ENCODE measurements at places on chromosomes 6 and 20.

- DNase-seq, result no peak
Observed at GRCh38 chr6:41573985-41574384, 27.8 kb downstream of the FOXP4 start.

DNA sequence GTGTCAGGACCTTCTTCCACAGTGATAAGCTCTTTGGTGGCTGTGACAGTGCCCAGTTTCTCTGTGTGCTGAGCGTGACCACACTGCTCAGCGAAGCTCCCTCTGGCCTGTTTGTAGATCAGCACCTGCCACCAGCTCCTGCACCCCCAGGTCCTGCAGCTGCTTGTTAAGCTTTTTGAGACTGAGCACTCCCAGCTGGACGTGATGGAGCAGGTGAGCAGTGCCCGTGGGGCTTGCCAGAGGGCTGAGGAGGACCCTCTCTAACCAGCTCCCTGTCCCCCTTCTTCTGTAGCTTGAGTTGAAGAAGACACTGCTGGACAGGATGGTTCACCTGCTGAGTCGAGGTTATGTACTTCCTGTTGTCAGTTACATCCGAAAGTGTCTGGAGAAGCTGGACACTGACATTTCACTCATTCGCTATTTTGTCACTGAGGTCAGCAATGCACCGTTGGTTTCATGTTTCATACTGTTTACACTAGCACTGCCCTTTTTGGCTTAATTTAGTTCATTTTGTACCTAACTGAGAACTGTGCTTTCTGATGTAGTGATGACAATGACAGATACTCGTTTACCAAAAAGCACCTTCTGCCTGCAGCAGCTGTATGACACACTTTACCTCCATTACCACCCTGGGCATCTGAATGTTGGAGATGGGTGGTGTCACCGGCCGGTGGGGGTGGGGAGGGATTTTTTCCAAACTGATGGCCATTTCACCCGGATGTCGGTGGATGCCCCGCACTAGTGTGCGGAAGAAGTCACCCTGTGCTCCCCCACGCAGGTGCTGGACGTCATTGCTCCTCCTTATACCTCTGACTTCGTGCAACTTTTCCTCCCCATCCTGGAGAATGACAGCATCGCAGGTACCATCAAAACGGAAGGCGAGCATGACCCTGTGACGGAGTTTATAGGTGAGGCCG lies 12.5 kb downstream of the NELFCD start:
- DNase-seq, result no peak

GRCh38 chr20:815914-816606 lies 17.5 kb upstream of the FAM110A start:
- peak; percentile 52 for DNase-seq

DNA sequence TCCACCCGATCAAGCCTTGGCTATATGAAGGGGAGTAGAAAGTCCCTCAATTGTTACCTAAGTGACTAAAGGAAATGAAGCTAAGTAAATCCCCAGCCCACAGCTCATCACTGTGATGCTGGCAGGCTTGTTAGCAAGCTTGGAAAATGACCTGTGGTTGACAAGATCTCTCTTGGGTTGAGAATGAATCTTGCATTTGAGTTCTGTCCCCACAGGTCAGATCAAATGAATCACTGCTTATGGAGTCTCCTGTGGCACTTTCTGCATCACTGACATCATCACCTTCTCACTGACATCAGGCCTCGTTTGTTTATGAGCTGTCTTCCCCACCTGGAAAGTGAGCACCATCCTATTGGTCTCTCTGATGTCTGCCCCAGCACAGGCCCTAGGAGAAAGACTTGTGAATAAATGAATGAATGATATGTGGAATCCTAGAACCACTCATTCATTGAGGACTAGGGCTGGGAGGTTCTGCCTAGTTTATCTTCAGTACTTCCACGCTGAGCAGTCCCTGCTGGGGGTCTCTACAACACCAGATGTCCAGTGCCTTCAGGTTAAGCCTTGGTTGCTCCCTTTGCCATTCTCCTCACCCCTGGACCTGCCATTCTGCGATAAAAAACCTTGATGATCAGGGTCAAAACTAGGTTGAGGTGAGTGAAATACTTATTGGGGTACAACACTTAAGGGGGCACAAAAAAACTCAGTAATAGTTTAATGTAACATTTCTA lies 318.4 kb upstream of the MOCS1 start:
- DNase-seq, result no peak

DNA sequence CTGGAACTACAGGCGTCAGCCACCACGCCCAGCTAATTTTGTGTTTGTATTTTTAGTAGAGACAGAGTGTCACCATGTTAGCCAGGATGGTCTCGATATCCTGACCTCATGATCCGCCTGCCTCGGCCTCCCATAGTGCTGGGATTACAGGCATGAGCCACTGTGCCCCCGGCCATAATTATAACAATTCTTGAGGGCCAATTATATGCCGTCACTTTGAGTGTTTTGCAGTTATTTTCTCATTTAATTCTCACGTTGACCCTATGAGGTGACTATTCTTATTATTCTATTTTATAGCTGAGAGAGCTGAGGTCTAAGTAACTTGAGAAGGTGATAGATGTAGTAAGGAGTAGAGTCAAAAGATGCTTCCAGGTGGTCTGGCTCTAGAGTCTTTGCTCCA lies 13.0 kb downstream of the MYO6 start:
- DNase-seq, result no peak

- DNase-seq, result no peak
Observed at GRCh38 chr6:90230548-90231215, 66.0 kb downstream of the BACH2 start.

DNA sequence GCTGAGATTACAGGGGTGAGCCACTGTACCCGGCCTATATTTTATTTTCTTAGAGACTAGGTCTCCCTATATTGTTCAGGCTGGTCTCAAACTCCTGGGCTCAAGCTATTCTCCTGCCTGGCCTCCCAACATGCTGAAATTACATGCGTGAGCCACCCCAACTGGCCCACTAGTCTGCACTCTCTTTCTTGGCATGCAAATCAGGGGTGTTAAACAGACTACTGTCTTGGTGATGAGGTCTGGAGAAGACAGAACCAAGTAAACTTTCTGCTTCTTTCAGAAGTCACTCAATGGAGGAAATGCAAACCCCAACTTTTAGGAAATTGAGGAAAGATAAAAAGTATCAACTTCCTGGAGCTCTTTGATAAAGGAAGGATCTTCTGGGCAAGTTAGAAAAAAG lies 8.0 kb upstream of the TUBB2B start:
- DNase-seq, result no peak

DNA sequence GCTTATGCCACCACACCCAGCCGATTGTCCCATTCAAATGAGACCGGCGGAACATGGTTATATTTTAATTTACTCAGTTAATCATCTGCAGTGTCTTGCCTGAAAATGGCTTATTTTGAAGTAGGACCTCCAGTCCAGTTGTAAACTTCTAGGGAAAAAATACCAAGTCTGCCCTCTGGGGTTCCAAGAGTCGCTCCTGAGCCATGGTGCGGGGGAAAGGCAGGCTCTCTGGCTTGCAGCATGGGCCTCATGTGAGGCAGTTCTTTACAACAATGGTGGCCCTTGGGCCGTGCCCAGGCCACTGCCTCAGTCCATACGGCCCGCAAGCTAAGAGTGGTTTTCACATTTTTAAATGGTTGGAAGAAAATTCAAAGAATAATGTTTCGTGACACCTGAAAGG lies 62.7 kb upstream of the XRN2 start:
- DNase-seq, result no peak

DNA sequence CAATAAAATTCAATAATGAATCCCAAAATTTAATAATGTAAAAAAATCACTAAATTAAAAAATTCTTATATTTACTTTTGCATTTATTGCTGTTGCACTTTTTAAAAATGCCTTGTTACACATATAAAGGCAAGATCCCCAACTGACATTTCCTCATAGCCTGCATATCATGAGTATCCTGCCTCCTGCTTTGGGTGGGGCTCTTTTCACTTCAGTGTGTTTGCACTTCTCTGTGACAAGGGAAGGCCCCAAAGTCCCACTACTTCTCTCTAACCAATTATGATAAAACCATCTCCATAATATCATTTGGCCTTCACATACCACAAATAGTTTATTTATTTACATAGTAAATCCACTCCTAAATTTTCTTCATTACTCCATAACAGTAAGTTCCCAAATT lies 446.1 kb upstream of the MARCKS start:
- DNase-seq, result no peak

DNA sequence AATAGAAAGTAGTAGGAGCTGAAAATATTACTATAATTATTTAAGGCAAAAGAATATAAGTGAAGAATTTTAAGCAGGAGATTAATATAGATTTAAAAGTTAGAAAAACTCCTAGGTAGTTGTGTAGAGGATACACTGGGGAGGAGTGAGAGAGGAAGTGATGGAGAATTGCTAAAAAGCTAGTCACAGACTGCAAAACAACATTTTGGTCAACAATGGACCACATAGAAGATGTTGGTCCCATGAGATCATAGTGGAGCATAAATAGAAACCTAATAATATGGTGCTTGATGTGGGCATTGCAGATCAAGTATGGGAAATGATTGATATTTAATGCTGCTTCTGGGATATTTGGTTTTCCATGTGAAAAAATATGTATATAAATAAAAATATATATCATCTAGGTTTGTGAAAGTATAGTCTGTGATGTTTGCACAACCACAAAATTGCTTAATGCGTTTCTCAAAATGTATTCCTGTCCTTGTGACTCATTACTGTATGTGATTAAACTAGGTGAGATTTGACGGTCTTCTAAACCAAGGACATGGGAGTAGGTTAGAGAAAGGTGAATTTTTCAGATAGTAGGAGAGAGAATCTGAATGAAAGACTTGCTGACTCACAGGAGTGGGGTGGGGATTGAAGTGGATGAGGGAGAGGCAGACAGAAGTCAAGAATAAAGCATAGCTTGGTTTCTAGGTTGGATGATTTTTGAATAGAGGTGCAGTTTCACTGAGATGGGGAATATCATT lies 174.0 kb downstream of the BCKDHB start:
- DNase-seq, result no peak

- DNase-seq, result no peak
Observed at GRCh38 chr20:51607170-51607569, 64.7 kb upstream of the NFATC2 start.

GRCh38 chr6:42217519-42218367 lies at the start of gene MRPS10:
MRPS10 (minus strand) TSS chr6:42217861; CDS start chr6:42217849, 12 bp downstream.
- DNase-seq, result peak; percentile 83

DNA sequence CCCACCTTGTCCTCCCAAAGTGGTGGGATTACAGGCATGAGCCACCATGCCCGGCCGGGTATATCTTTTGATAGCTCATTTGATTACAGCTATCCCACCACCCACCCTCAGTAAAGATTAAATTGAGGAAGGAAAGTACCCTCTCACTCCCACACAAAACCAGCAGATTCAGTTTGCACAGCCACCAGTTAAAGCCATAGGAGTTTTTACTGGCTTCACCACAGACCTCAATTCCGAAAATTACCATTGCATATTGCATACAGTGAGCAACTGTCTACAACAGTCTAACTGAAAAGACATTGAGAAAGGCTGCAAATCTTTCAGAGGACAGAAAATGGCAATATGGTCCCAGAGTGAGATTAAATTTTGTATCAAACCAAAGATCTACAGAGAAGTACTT lies 34.9 kb downstream of the ESF1 start:
- no peak for DNase-seq

GRCh38 chr6:106470316-106470715 lies 109.8 kb downstream of the CRYBG1 start:
- DNase-seq, result no peak

DNA sequence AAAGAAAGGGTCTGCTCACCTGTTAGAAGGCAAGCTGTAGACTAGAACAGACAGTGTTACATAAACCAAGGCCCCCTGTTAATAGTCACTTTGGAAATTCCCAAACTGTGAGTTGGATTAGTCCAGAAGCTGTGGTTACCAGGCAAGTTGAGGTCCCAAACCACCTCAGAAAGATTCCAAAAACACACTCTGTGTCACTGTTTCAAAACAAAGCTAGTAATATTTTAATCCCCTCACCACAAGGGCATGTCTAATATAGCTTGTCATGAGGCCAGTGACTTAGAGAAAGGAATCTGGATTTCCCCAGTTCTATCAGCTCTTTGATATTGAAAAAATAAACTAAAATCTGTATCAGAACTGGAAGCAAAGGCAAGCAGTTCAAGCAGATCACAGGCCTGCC lies 244.6 kb downstream of the HAO1 start:
- DNase-seq, result no peak

- DNase-seq, result no peak
Observed at GRCh38 chr6:79832723-79833122, 114.6 kb downstream of the ELOVL4 start.

DNA sequence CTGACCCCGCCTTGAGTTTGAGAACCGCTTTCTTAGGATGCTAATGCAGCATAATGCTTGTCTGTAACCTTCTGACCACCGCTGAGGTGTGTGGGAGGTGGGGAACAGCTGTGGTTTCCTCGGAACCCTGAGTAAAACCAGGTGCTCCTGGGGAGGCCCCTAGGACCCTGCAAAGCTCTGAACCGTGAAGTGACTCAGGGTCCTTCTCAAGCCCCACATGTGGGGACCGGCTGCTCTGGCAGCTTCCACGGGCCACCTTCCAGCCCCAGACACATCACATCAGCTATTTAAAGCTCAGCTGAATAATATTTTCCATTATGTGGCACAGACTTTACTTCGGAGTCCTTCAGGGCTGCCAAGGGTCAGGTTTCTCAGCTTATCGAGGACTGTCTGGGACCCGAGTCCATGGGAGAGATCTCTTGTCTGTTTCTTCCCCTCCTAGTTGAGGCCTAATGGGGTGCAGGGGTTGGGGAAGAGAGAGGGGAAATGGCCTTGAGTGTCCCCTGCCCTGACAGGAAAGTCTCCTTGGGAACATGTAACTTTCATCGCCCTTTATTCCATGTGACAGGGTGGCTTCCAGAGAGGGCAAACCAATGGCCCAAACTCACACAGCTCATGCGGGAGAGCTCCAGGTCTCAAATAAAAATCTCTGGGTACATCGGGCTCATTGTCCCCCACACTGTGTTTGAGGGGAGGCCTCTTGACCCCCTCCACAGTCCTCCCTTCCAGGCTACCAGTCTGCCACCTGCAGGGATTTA lies 186.1 kb upstream of the SLC24A3 start:
- DNase-seq, result no peak
